Stimulated activated naive CD4-positive, alpha-beta T cell (primary cell): ENCODE measurements at places on chromosomes 4 and X.

DNA sequence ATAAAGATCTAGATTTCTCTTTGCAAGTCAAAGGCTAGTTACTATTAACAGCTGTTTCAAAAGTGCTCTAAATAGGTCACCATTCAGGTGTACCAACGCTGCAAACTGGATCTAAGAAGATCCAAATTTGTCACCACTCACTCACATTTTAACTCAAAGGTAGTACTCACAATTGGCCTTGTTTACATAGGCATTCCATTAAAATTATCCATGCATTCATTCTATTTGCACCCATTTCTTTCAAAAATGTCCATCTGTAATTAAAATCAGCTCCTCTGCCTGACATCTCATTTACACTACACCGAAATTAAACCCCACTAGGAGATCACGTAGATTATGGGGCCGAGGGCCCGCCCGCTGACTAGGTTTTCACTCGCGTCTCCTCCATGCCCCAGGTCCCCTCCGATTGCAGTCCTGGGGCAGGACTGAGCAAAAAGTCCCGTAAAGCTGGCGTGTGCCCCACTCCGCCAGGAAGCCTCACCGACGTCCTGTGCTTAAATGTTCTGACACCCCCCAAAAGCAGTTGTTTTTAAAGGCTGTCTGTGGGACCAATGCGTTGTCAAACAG lies 1.3 kb upstream of the ING2 start:
- DNase-seq = no peak

GRCh38 chr4:62898115-62898514 lies 1511.1 kb downstream of the TECRL start:
- no peak for DNase-seq

- no peak for DNase-seq
Measured at GRCh38 chrX:97751016-97751415, 867.3 kb downstream of the RPA4 start.

GRCh38 chr4:167196344-167197012 lies 37.8 kb downstream of the SPOCK3 start:
- no peak for DNase-seq

GRCh38 chr4:139054791-139055505 lies 39.4 kb downstream of the NOCT start:
- no peak for DNase-seq

GRCh38 chr4:81314196-81314896 lies 99.3 kb upstream of the PRKG2 start:
- DNase-seq = no peak

- no peak for DNase-seq
Measured at GRCh38 chr4:90824266-90825150, 697.3 kb downstream of the CCSER1 start.

- no peak for DNase-seq
Measured at GRCh38 chrX:153319295-153320046, 2.1 kb downstream of the PNMA6F start.

DNA sequence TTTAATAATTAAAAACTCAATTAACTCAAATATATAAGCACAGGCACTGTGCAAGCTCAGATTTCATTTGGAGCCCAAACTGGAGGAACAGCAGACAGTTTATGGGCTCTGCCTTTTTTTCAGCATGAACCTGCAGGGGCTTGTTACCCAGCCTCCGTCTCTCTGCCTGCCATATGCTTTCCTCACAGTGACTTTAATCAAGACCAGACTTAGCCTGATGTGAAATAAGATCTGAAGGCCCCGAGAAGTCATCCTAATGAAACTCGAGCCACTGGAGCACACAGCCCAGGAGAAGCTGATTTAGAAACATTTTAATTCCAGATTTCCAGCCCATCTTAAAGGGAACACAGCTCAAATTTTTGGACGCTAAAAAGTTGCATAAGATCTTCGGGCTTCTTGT lies 55.6 kb downstream of the SPATA18 start:
- DNase-seq = no peak

DNA sequence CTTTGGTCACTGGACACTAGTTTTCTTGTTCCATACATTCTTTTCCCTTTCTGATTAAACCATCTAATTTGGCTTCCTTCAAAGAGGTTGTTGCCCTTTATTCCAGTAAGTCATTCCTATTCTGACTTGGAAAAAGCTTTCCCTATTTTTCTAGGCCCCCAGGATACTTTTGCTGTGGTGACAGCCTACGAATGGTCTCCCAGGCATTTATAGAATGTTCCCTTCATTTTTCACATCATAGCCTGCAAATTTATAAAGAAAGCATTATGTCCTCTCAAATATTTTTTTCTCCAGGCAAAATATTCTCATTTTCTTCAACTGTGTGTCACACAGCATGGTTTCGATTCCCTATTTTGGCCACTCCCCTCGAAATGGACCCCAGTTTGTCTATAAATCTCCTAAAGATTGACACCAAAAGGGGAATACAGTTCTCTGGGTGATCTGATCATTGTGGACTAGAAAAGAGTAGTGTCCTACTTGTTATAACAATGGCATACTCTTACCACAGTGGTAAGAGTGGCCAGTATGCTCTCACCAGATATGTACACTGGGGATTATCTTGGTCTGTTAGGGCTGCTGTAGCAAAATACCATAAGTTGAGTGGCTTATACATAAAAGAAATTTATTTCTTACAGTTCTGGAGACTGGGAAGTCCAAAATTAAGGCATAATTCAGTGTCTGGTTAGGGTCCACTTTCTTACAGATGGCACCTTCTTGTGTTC lies 41.5 kb upstream of the BMP2K start:
- DNase-seq = no peak

DNA sequence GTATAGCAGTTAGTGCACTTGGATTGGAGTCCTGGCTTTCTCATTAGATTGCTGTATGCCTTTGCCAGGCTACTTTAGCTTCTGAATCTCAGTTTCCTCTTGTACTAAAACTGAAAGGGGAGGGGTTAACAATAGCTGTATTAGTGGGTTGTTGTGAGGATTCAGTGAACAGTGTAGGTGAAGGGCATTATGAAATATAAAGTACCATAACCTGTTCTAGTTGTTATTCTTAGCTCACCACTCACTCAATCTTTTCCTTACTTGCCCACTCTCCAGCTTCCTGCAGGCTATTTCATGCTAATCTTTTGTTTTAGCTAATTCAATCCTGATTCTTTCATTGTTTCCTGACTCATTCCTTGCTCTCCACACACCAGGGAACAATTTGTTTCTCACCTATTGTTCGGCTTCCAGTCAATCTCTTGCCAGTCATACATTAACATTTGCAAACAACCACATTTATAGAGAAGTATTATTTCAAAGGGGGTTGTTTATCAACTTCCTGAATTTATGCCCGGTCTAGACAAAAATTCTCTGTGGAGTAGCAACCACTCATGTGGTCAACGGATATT lies 50.6 kb upstream of the EDA start:
- DNase-seq = no peak

DNA sequence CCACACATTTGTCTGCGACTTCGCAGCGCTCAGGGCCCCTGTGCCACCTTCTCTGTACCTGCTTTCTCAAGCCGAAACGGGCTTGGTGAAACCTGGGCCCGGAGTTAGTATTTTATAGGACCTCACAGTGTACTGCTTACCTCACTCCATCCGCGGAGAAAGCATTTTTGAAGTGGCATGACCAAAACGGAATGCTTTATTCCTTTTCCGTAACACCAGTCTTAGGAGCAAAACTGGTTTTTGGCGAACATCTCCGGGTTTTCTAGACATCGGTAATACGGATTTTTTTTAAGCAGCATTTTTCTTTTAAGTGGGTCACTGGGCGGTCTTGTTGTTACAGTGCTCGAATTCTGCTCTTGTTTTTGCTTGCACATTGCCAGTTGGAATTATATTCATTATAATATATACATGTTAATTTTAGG lies 3.6 kb downstream of the ZIC3 start:
- DNase-seq = no peak

GRCh38 chr4:152385551-152385950 lies 150.3 kb downstream of the FBXW7 start:
- no peak for DNase-seq

GRCh38 chrX:50778272-50778671 lies 35.7 kb downstream of the SHROOM4 start:
- DNase-seq = no peak

DNA sequence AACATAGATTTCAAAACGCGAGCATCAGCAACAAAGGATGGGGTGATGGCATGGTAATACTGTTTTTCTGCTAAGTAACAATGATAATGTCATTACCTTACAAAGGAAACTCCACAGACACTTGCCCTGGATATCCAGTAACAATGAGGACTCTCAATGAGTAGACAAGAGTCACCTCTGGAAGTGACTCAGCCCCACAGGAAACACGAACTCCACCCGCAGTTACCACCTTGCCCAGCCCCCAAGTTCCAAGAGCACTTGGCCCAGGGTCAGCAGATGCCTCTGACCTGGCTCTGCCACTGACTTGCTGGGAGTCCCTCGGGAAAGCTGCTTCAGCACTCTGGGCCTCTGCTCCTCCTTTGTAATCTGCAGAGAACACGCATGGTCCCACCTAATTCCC lies 110.3 kb upstream of the MAP3K15 start:
- no peak for DNase-seq

DNA sequence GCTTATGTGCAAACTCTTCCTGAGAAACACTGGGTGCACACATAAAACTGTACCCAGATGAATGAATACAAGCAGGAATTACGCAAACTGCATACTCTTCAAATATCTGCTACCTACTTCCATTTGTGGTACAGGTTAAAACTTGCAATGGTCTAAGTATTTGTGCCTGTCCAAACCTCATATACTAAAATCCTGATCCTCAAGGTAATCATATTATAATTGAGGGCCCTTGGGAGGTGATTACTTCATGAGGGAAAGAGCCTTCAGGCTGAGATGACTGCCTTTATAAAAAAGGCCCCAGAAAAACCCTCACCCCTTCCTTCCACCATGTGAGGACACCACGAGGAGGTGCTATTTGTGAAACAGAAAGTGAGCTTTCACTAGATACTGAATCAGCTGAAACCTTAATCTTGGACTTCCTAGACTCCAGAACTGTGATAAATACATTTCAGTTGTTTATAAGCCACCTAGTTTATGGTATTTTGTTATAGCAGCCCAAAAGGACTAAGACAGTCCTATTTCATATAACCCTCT lies 1977.2 kb downstream of the PCDH7 start:
- DNase-seq = no peak

DNA sequence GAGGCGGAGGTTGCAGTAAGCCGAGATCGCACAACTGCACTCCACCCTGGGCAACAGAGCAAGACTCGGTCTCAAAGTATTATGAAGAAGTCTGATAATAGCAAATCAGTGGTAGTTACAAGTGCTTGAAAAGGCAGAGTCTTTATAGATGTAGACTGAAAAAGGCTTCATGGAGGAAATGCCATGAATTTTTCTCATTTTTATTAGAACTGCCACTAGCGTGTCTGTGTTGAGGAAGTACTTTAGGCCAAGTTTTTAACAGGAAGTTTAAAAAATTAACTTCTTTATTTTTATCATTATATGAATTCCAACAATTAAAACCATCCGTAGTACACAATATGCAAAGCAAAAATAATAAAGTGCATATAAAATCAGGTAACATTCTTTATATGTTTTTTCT lies 32.8 kb upstream of the IL13RA1 start:
- no peak for DNase-seq

GRCh38 chr4:99281261-99281660 lies 9.5 kb downstream of the ADH1A start:
- no peak for DNase-seq

DNA sequence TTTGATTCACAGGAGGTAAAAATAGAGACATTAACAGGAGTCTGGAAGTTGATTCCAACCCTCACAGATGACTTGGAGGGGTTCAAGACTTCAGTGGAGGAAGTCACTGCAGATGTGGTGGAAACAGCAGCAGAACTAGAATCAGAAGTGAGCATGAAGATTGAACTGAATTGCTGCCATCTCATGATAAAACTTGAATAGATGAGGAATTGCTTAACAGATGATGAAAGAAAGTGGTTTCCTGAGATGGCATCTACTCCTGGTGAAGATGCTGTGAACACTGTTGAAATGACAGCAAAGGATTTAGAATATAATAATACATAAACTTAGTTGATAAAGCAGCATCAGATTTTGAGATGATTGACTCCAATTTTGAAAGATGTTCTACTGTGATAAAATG lies 76.5 kb downstream of the RELL1 start:
- no peak for DNase-seq

GRCh38 chr4:161577579-161578301 lies 586.1 kb downstream of the FSTL5 start:
- DNase-seq = no peak

GRCh38 chrX:40496728-40497127 lies 84.0 kb upstream of the ATP6AP2 start:
- no peak for DNase-seq

- DNase-seq = no peak
Measured at GRCh38 chrX:94252211-94252610, 578.2 kb downstream of the FAM133A start.

DNA sequence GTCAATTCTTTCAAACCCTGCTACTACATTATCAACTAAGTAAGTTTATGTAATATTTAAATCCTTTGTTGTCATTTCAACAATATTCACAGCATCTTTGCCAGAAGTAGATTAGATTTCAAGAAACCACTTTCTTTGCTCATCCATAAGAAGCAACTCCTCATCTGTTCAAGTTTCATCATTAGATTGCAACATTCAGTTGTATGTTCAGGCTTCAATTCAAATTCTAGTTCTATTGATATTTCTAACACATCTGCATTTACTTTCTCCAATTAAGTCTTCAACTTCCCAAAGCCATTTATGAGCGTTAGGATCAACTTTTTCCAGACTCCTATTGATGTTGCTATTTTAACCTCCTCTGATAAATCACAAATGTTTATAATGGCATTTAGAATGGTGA lies 66.1 kb downstream of the BMP3 start:
- no peak for DNase-seq

GRCh38 chrX:16304751-16305150 lies 137.5 kb downstream of the MAGEB17 start:
- no peak for DNase-seq

- no peak for DNase-seq
Measured at GRCh38 chr4:81606166-81606565, 134.5 kb upstream of the RASGEF1B start.

DNA sequence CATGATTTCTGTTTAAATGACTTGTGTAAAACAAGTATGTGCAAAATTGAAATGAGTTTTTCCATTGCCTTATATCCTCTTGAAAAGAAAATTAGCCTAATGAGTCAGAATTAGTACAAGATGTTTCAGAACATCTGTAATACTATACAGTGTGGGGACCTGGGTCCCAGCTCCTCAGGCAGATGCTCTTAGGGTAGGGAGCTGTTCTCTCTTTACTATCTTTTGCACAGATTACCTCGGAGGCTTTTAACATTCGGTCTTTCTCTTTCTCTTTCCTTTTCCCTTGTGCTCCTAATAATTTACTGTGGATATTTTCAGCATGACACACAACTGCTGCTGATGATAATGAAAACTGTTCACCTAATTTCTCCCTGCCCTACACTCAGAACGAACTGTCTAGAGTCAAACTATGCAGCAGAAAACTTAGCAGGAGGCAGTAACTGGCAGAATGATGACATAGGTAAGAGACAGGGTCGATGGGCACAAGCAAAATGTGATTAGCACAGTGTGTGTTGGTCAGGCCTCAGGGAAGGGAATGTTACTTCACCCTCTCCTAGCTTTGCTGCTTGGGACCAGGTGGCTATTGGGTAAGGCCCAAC lies 455.3 kb downstream of the PDHA2 start:
- DNase-seq = no peak
